ENCODE measurements at places on chromosomes 5 and 9. TPM values are rescaled to one million over a fixed set of nuclear protein-coding genes. Genes with fewer than 3 reads are reported as not detected.

DNA sequence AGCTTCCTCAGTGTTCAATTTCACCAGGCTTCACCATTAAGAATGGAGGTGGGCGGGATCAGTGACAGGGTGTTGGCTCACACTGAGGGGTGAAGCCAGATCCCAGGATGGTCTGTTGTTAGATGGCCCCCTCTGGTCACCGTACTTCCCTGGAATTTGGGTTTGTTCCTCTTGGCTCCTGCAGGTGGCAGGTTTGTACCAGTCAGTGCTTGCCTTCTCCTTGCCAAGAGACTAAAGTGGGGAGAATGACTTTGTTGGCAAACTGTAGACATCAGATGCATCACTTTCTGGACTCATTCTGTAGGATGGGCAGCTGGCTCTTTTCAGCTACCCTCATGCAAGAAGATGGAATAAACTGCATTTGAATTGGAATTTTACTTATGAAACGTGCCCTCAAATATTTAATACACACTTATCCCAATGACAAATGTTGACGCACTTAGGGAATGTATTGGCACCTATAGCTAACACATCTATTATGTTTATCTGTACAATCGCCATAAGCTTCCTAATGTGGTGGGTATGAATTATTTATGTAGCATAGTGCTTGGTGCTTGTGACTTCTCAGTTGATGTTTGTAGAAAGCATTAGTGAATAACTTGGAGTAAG, 31.4 kb upstream of the ANKRD55 start:
- ATAC-seq = peak; percentile 24

Gene NIM1K
- total RNA-seq = 1.7 TPM

Gene HSPB3
- total RNA-seq = not detected

- peak; percentile 67 for ATAC-seq
Measured at GRCh38 chr9:131423171-131423581, 29.3 kb downstream of the PRRC2B start.

GRCh38 chr5:141850786-141851185, 27.4 kb downstream of the PCDH1 start:
- ATAC-seq = no peak

GRCh38 chr5:15948190-15948589, 231.4 kb downstream of the MARCHF11 start:
- ATAC-seq = no peak

GRCh38 chr5:128081111-128081851, 2.3 kb upstream of the SLC12A2 start:
- ATAC-seq = no peak

Gene SH3PXD2B
- total RNA-seq = 0.09 TPM

Gene PKD2L2
- 0.30 TPM for total RNA-seq

Gene TMEM174
- not detected for total RNA-seq

Gene PTGER4
- total RNA-seq = 100 TPM

Gene ZNF367
- 25.4 TPM for total RNA-seq

- no peak for ATAC-seq
Measured at GRCh38 chr5:93438124-93438523, 142.9 kb downstream of the NR2F1-AS1 start.

Gene PCDHGA3
- 0.09 TPM for total RNA-seq

Gene FOXE1
- not detected for total RNA-seq

- no peak for ATAC-seq
Measured at GRCh38 chr5:29878599-29878998, 1314.9 kb upstream of the CDH6 start.

DNA sequence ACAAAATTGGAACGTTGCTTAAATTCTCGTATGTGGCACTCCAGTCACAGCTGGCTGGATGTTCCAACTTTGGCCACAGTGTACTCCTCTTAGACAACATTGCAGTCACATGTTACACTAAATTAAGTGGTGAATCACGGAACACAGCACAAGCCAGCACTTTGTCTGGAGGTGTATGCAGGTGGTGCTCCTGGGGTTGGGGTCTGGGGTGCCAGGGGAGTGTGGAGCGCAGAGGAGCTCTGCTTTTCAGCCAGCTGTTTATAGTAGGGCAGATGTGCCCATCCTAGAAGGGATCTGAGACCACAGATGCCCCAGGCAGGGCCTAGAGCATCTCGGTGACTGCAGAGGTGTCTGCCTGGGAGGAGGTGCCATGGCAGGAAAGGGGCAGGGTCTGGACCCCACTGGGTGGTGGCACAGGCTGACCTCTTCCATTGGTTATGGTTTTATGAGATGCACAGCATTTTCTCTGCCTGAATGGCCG, 82.6 kb downstream of the WNK2 start:
- no peak for ATAC-seq

DNA sequence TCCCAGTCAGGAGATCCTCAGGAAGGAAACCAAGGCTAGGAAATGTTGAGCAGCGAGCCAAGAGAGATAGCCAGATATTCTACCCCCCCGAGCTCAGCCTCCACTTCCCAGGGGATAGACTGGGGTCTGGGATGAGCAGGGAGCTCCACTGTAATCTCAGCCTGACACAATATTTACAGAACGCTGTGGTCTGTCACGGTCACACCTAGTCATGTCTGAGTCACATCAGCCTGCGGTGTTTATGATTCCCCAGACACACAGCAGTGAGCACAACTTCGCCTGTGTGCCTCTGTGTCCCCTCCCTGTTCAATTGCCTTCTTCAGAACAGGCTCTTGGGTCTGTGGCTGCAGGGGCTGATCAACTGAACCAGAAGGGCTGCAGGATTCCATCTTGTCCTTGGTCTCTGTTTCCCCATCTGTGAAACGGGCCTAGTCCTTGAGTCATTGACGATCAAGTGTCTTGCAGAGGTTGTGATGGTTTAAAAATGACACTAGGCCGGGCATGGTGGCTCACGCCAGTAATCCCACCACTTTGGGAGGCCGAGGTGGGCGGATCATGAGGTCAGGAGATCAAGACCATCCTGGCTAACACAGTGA, 8.6 kb upstream of the PRRX2 start:
- peak; percentile 79 for ATAC-seq

Gene ZNF883
- total RNA-seq = 0.76 TPM

Gene AMBP
- total RNA-seq = not detected

- ATAC-seq = no peak
Measured at GRCh38 chr9:76067696-76068095, 177.2 kb downstream of the PCSK5 start.

- no peak for ATAC-seq
Measured at GRCh38 chr5:96001262-96001661, 39.6 kb upstream of the ELL2 start.

Gene ETF1
- total RNA-seq = 73.0 TPM

DNA sequence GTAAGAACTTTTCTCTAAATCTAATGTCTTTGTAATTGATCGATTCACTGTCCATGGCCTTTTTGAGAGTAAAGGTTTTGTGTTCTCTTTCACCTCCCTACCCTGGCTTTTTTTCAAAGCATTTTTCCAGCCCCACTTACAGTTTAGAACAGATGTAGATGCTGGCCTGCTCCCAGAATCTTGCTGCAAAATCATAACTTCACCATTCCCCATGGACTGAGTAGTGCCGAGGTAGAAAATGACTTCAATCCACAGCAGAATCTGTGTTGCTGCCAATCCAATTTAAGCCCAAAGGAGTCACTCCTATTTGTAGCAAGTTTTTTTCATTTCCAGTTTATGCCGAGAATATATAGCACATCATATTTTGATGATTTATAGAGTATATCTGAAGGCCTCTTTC, 46.5 kb upstream of the CEMIP2 start:
- ATAC-seq = no peak

GRCh38 chr5:75348241-75348640, 11.2 kb downstream of the HMGCR start:
- ATAC-seq = no peak

GRCh38 chr5:95317687-95318086, 32.8 kb upstream of the MCTP1 start:
- ATAC-seq = no peak

GRCh38 chr9:113482341-113482740, 18.8 kb downstream of the RGS3 start:
- no peak for ATAC-seq

GRCh38 chr5:140548791-140549190, 1.3 kb downstream of the EIF4EBP3 start:
- no peak for ATAC-seq

DNA sequence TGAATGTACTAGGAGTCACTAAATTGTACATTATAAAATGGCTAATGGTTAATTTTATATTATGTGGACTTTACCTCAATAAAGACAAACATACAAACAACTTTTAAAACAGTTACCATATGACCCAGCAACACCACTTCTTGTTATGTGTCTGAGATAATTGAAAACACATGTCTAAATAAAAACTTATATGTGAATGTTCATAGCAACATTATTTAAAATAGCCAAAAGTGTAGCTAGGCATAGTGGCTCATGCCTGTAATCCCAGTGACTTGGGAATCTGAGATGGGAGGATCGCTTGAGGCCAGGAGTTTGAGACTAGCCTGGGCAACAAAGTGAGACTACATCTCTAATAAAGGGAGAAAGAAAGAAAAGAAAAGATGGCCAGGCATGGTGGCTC, 22.9 kb downstream of the SLC35A4 start:
- ATAC-seq = no peak

- ATAC-seq = no peak
Measured at GRCh38 chr5:91049800-91050199, 333.3 kb downstream of the ARRDC3 start.

Gene C7
- not detected for total RNA-seq

GRCh38 chr5:114500756-114501155, 138.9 kb downstream of the KCNN2 start:
- ATAC-seq = no peak

DNA sequence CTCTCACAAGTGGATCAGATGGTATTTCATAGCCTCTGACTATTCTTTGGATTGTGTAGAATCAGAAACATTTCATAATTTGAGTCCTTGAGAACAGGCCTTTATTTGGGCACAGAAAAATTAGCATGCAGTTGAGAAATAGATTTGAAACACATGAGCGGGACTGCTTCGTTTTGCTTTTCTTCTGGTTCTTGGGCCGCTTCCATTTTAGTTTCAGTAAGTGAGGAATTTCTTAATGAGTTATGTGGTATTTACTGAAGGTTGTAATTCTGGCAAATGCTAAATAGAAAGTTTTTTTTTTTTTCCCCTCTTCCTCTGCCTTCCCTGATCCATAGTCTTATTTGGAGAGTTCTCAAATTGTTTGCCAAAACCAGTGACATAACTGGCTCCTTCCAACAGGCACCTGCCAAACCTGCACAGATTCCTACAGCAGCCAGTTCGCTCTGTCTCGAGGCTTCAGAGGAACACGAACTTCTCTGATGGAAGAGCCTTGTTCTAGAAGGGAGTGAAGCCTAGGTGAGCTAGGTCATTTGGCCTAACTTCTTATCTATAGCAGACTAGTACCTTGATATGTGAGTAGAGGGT, 71.2 kb upstream of the SLC28A3 start:
- ATAC-seq = no peak

DNA sequence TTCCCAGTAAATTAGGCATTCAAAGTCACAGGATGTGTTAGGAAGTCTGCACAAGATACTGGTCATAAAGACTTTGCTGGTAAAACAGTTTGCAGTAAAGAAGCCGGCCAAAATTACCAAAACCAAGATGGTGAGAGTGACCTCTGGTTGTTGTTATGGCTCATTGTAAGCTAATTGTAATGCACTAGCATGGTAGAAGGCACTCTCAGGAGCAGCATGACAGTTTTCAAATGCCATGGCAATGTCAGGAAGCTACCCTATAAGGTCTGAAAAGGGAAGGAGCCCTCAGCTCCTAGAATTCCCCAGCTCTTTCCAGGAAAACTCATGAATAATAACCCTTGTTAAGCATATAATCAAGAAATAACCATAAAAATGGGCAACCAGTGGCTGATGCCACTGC, 64.3 kb upstream of the TNC start:
- no peak for ATAC-seq

GRCh38 chr5:104299998-104300706, 737.6 kb upstream of the NUDT12 start:
- ATAC-seq = no peak

DNA sequence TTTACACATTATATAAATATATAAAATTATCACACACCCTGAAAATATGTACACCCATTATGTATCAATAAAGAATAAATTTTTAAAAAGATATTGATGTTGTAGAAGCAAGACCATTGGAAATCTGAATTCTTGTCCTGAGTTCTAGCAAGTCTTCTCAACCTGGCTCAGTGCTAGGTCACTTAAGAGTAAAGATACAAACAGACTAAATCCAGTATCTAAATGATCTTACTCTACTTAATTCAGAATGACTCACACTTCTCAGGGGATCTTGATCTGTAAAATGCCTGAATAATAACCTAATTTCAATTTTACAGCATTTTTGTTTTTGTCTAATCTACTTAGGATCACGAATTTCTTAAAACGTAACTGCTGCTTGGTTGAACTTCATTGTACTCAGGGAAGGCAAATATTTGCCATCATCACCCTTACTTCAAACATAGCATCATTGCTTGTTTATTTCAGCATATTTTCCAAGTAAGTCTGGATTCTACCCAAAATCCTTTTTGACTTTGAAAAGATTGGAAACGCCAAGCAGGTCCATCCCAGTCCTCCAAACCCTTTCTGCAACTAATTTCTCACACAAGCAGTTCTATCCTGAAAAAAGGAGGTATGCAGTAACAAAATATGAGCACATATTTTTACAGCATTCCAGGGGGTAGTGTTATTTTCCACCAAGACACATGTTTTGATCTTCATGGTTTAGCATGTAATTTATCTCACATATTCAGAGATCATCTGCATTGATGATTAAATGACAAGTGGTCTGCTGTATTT, 582.6 kb downstream of the PSAT1 start:
- ATAC-seq = no peak

DNA sequence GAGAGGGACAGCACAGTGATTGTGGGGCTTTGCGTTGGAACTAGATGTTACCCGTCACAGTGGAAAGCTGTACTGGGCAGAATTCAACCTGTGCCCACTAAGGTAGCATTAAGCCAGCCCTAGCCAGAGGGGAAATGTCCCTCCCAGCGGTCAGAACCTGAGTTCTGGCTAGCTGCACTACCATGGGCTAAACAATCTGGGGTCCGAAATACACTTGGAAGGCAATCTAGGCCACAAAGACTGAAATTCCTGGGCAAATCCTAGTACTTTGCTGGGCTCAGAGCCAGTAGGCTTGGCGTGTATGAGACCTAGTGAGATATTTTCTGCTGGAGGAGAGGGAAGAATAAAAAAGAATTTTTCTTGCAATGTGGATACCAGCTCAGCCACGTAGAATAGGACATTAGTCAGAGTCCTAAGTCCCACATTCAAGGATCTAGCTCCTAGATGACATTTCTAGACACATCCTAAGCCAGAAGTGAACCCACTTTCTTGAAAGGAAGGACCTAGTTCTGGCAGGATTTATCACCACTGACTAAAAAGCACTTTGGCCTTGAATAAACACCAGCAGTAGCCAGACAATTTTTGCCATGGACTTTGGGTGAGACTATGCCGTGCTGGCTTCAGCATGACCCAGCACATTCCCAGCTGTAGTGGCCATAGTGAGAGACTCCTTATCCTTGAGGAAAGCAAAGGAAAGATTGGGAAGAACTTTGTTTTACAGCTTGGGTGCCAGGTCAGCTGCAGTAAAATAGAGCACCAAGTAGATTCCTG, 618.0 kb downstream of the BRINP1 start:
- ATAC-seq = no peak

- no peak for ATAC-seq
Measured at GRCh38 chr5:78504704-78505677, 143.6 kb downstream of the LHFPL2 start.

Measured in activated T-helper 17 cell treated with anti-CD3 and anti-CD28 coated beads, Interleukin-2, amount 50 U/mL, for 72 hours (primary cell).